ENCODE measurements at places on chromosomes 16 and 17. TPM values are rescaled to one million over a fixed set of nuclear protein-coding genes. Genes with fewer than 3 reads are reported as not detected.
A peak's percentile ranks its signal among the peaks of the same experiment; 100 is the strongest.

GRCh38 chr17:76354317-76354729 is 607 bp upstream of the PRPSAP1 start:
- DNase-seq: no peak

GRCh38 chr17:63701868-63702720 is 2.2 kb upstream of the LIMD2 start:
- DNase-seq: no peak

GRCh38 chr17:14061666-14062560 is 7.4 kb upstream of the COX10 start:
- peak; percentile 18 for DNase-seq

GRCh38 chr16:515175-515938 is 12.2 kb upstream of the CAPN15 start:
- no peak for DNase-seq

- DNase-seq: no peak
These were observed 383.0 kb downstream of the PMP22 start for GRCh38 chr17:14882131-14882530.

- DNase-seq: peak; percentile 43
These were observed 28.0 kb upstream of the LRRC37A start for GRCh38 chr17:46266656-46267544.

The TMEM220 gene
- 9.0 TPM for total RNA-seq

The CHST5 gene
- not detected for total RNA-seq

The PIGW gene
- total RNA-seq: 12.6 TPM

The C16orf96 gene
- not detected for total RNA-seq
